ENCODE measurements at places on chromosomes 3 and 15. TPM values are rescaled to one million over a fixed set of nuclear protein-coding genes. Genes with fewer than 3 reads are reported as not detected.

DNA sequence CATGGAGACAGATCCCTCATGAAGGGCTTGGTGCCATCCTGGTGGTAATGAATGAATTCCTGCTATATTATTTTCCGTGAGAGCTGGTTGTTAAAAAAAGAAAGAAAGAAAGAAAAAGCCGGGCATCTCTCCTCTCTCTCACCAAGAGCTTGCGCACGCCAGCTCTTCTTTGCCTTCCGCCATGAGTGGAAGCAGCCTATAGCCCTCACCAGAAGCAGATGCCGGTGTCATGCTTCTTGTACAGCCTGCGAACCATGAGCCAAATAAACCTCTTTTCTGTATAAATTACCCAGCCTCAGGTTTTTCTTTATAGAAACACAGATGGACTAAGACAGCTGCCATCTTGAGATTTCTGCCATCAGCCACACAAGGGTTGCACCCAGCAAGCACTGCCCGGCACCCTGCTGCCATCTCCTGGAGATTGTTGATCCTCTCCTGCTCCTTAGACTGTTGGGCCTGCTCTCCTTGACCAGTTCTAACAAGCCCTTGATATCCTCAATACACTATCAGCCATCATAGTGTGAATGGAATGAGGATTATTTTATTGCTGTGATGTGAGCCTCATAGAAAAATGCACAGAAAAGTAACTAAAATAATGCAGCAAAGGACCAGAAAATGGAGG, 3.5 kb upstream of the AHSG start:
- H3K36me3 ChIP-seq, result no peaks in the 10 kb centered on the region
- H3K4me1 ChIP-seq, result no peaks in the 10 kb centered on the region
- DNase-seq, result no peak
- no peak overlapping the region for H3K27ac ChIP-seq
- H3K27me3 ChIP-seq, result no peaks in the 10 kb centered on the region

- H3K27me3 ChIP-seq, result no peaks in the 10 kb centered on the region
- H3K27ac ChIP-seq, result no peak overlapping the region
- DNase-seq, result no peak
- no peak overlapping the region for H3K4me3 ChIP-seq
Measured at GRCh38 chr15:38895326-38896255, 331.0 kb upstream of the RASGRP1 start.

The FOXB1 gene
- total RNA-seq, result not detected

The C3orf20 gene
- not detected for total RNA-seq

The AGBL1 gene
- total RNA-seq, result not detected

GRCh38 chr3:197003461-197004385, 25.9 kb downstream of the MELTF start:
- peaks cover 6% of the 10 kb centered on the region for H3K4me1 ChIP-seq
- H3K4me3 ChIP-seq, result peak overlapping the region; percentile 48
- no peak for DNase-seq
- peak overlapping the region; percentile 86 for H3K27ac ChIP-seq
- no peaks in the 10 kb centered on the region for H3K36me3 ChIP-seq

The KBTBD12 gene
- 3.3 TPM for total RNA-seq

The B3GNT5 gene
- total RNA-seq, result 50.3 TPM

The PLSCR5 gene
- total RNA-seq, result not detected

DNA sequence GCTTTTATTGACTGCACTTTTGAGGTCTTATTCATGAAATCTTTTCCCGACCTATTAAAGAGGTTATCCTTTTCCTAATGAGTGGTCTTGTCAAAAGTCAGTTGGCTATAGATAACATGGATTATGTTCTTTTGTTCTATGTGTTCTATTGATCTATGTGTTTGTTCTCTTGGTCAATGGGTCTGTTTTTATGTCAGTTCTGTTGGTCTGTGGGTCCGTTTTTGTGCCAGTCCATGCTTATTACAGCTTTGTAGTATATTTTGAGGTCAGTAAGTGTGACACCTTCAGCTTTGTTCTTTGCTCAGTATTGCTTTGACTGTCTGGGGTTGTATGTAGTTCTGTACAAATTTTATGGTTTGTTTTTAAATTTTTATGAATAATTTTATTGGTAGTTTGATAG, 7.8 kb downstream of the TFG start:
- H3K4me3 ChIP-seq, result no peak overlapping the region
- no peak for DNase-seq
- H3K27me3 ChIP-seq, result no peaks in the 10 kb centered on the region
- no peak overlapping the region for H3K27ac ChIP-seq
- H3K36me3 ChIP-seq, result no peaks in the 10 kb centered on the region
- H3K4me1 ChIP-seq, result peaks cover 18% of the 10 kb centered on the region

The GABRR3 gene
- not detected for total RNA-seq

The PLCL2 gene
- total RNA-seq, result 26.4 TPM

- peaks cover 8% of the 10 kb centered on the region for H3K4me1 ChIP-seq
- DNase-seq, result peak; percentile 66
- peak overlapping the region; percentile 86 for H3K4me3 ChIP-seq
- peak overlapping the region; percentile 94 for H3K27ac ChIP-seq
Measured at GRCh38 chr3:150763841-150764483, 993 bp upstream of the SIAH2 start.

The MKRN3 gene
- not detected for total RNA-seq

- no peak overlapping the region for H3K4me3 ChIP-seq
- no peaks in the 10 kb centered on the region for H3K36me3 ChIP-seq
- no peak for DNase-seq
- no peak overlapping the region for H3K27ac ChIP-seq
- H3K27me3 ChIP-seq, result no peaks in the 10 kb centered on the region
Measured at GRCh38 chr15:97953748-97954147, 6.8 kb upstream of the ARRDC4 start.

DNA sequence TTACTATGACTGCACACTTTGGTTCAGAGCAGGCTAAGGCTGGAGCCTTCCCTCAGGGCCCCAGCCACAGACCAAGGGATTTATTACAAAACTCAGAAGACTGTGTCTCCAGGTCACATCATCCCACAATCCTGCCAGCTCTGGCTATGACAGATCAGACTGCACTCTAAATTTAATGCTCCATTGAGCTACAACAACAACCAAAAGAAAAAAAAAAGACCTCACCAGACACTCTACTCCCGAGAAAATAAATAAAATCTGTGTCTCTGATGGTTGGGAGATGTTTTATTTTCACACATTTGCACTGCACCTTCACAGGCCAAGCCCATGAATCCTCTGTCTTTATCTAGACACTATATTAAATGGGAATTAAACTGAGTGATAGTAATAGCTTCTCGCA, 50.8 kb upstream of the CTNNB1 start:
- DNase-seq, result no peak
- no peak overlapping the region for H3K4me3 ChIP-seq
- no peaks in the 10 kb centered on the region for H3K27me3 ChIP-seq
- H3K4me1 ChIP-seq, result no peaks in the 10 kb centered on the region

- no peak overlapping the region for H3K27ac ChIP-seq
- no peaks in the 10 kb centered on the region for H3K4me1 ChIP-seq
- no peaks in the 10 kb centered on the region for H3K27me3 ChIP-seq
- no peak for DNase-seq
Measured at GRCh38 chr3:535566-536416, 339.2 kb downstream of the CHL1 start.

Data from Peyer's patch (tissue), 4 donors.